NCI-H524 treated with DMSO at 0.1 percent for 48 hours (cell line): ENCODE measurements at places on chromosomes 16 and 17.

DNA sequence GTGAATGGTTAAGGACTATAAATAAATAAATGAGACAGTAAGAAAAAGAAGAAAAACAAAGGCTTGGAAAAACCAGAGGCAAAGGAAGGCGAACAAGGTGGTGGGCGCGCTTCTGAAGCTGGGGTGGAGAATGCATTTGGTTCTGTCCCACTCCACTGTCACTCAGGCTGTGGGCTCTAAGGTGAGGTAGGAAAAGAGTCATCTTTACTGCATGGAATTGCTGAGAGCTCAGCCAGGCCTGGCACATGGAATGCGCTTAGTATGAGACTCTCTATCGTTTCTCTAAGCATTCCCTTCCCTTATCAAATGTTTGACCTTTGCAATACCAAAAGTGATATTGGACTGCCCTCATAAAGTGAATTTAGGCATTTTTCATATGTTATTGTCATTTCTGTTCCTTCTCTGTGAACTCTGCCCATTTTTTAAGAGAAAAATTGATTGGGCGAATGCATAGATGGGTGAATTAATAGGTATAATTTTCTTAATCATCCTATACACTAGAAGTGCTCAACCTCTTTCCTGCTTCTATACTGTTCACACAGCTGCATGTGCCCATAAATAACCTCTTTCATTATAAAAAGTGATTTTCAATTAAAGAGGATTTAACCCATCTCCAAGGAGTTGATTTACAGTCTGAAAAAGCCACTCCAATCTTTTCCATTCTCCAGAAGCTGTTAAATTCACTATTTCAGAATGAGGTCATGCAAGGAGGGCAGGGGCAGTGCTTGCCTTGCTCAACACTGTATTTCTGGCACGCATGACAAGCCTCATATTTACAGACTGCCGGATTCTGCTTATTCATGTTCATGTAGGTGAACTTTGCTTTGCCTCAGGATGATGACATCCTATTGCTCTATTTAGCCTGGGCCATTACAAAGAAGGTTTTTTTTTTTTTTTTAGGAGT is 87.7 kb downstream of the MYH10 start:
- DNase-seq = no peak

GRCh38 chr16:50261160-50261706 is 5.1 kb upstream of the ADCY7 start:
- DNase-seq = no peak

DNA sequence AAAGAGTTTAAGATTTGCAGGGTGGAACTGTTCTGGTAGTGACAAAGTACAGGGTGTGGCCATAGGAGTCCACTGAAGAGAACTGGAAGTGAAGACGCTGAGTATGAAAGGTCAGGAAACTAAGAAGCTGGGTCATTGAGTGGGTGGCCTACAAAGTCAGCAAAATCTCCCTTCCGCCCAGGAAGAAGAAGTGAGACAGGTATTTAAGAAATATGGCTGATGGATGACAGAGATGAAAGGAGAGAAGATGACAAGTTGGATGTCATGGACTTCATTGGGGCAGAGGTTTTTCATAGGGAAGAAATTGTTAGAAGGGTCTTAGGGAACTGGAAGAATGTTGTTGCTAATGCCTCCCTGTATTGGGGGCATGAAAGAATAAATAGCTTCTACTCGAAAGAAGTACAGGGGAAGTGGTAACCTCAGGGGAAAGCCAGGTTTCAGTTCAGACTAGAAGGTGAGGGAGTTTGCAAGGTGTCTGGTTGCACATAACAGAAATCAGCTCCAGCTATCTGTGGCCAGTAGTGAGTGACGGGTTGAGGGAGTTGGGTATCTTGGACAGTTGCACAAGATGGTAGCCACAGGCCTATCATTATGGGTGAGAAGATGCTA is 33.6 kb upstream of the MED13 start:
- DNase-seq = no peak

DNA sequence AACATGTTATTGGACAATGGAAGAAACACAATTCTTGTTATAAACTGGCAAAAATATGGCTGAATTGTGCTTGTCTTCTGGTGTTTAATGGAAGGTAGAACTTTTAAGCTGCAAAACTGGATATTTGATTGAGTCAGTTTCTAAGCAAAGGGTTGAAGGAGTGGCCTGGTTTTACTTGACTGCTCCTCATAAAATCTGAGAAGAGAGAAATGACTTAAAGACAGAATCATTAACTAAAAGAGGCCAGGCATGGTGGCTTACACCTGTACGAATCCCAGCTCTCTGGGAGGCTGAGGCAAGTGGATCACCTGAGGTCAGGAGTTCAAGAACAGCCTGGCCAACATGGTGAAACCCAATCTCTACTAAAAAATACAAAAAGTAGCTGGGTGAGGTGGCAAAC is 770.7 kb downstream of the CDH11 start:
- DNase-seq = no peak

- DNase-seq = no peak
Measured at GRCh38 chr16:3576211-3576610, 992 bp downstream of the NLRC3 start.

DNA sequence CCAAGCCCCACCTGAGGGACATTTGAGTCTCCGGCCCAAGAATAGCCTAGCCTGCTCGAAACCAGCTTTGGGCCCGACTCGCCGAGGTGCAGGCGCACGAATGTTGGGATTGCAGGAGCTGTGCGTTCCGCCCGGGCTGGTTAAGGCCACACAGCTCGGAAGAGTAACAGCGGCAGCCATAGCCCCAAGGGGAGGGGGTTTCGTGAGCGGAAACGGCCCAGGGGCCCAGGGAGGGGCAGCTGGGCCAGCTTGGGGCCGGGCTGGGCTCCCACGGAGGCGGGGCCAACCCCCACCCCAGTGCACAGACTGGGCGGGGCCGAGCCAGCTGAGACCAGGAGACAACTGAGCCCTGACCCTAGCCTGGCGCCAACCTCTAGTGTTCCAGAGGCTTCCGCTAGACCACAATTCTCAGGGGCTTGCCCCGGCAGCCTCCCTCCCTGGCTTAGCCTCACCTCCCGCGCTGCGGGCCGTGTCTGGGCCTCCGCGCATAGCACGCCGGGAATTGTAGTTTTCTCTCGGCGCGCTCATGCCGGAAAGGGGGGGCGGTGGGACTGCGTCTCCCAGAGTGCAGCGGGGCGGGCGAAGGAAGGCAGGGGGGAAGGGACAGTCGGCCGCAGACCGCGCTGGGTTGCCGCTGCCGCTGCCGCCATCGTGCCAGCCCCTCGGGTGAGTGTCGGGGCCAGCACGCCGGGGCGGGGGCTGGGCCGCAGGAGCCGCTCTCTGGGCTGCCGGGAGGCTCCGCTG is at the start of gene NUTF2:
Gene NUTF2, plus strand, starts transcription at position 614 of the 744 bp plus-strand sequence. CDS start 18,198 bp downstream, outside the sequence.
- DNase-seq = peak; percentile 93

GRCh38 chr17:17056156-17056539 is 13.9 kb downstream of the MPRIP start:
- DNase-seq = no peak

DNA sequence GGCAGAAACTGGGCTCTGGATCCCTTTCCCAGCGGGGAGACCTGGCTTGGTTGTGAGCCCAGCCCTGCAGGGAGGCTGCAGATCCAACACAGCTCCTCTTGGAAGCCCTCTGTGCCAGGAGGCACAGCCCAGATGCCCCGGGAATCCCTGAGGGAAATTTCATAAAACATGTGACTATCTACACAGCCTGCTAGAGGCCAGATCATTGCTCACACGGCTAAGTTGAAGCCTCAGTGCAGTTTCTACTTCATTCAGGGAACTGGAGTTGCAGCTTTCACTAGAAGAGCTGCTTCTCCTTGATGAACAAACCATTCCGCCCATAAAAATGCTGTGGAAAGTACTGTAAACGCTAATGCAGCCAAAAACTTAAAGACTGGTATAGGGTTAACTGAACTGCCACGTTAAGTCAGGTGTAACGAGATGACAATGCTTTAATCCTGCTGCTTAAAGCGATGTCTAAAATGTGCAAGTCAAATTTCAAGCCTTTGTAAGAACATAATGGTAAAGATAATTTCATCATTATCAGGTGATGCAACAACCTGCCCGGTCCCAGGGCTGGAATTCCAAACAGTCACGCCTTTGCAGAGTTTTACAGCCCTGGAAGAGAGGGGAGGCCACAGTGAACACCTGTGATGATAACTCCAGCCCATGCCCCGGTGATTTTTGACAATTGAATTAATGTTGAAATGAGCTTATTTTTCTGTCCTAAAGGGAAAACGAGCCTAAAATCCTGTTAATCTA is 172.5 kb downstream of the ZFHX3 start:
- no peak for DNase-seq

- DNase-seq = no peak
Measured at GRCh38 chr16:27369806-27370205, 32.2 kb upstream of the IL21R start.

DNA sequence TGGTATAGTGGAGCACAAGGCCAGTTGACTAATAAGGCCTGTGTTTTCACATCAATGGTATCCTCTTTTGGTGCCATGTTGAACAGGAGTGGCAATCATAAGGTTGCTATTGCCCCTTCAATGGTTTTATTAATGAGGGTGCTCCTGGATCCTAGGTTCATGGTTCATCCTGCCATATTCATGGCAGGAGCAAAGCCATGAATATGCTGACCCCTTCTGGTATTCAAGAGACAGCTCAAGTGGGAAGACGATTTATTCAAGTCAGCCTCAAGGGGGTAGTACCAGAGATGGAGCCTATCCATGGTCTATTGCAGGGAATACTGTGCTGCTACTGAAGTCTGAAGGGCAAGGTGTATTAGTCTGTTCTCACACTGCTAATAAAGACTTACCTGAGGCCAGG is 2.6 kb downstream of the ABCA9 start:
- no peak for DNase-seq

GRCh38 chr16:1655269-1655807 is 22.7 kb upstream of the JPT2 start:
- no peak for DNase-seq

DNA sequence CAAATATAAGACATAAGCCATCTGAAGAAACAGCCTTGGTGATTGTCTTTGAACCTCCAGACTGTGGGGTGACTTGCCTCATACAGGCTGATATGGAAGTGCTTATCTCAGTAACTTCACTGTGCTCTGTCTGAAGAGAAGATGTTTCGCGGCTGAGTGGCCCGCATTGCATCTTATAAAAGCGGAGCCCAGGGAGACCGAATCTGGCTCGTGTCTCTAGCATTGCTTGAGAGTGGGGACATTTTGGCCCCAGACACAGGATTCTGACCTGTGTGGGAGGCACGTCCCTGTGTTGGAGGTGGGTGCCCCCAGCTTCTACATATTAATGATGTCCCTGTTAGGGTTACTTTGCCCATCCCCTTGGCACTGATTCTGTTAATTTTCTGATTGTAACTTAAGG is 66.4 kb downstream of the METRNL start:
- no peak for DNase-seq

DNA sequence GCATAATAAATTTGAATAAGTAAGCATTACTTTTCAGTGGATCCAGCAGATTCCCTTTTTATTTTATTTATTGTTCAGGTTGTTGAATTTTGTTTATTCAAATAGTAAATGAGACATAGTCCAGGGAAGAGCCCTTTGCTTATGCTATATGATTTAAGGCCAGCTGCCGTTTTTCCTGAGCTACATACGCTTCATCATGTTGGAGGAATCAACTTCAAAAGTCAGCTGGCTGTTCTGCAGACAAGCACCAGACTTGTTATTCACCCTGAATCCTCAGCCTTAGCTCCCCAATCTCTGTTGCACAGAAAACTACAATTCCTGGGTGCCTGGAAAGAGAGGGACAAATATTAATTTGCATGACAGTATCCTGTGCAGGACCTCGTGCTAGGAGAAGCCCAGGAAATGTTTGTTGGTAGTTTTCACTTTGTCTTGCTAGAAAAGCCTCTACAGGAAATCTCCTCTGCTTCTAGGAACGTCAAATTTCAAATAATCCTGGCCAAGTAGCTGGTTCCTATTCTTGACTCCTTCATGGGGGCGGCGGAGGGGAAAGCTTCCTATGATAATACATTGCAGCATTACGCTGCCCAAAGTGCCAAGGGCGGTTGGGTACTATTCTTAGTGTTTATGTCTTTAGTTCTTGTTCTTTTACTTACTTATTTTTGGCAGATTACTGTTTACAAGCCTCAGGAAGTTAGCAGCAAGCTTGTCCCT is 101.6 kb downstream of the PRKCA start:
- DNase-seq = no peak
